Urinary bladder (tissue), 4 donors: ENCODE measurements at places on chromosomes 6 and 20. TPM values are rescaled to one million over a fixed set of nuclear protein-coding genes. Genes with fewer than 3 reads are reported as not detected.

DNA sequence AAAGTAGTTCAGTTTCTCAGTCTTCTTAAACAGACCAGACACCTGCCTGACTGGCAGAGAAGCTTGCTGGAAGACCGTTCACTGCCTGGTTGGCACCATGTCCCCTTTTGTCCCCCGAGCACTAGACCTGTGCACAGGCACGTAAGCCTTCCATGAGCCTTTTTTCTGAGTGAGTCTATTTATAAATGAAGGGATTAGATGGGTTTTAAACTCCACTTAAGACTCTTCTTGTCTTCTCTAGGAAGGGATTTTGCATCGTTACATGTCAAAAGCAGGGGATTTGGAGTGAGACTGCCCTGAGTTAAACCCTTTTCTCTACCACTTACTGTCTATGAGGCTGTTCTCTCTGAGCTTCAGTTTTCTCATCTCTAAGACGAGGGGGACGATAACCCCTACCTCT is 37.6 kb downstream of the STK35 start:
- no peak for DNase-seq

GRCh38 chr6:136502786-136503185 is 47.4 kb downstream of the MAP7 start:
- DNase-seq, result no peak

DNA sequence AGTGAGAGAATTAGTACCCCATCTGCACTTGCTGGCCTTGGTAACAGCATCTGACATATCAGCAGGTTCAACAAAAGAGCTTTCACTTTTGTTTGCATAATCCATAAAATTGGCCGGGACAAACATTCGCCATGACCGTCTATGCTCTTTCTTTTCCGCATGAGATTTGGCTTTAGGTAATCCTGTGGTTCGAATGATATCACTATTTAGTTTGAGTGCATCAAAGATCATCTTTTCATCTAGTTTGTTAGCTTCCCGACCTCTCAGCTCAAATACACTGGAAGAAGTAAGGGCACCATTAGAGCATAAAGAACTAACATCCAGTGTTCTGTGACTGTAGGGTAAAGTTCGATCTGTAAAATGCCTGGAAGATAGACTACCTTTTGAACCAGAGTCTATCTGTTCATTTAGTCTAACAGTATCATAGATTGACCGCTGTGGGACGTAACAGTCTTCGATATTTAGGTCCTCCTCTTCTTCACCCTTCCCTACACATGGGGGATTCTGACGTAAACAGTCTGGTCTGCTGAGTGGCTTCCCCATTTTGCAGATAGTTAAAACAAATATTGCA is 101.6 kb downstream of the DST start:
- DNase-seq, result no peak

DNA sequence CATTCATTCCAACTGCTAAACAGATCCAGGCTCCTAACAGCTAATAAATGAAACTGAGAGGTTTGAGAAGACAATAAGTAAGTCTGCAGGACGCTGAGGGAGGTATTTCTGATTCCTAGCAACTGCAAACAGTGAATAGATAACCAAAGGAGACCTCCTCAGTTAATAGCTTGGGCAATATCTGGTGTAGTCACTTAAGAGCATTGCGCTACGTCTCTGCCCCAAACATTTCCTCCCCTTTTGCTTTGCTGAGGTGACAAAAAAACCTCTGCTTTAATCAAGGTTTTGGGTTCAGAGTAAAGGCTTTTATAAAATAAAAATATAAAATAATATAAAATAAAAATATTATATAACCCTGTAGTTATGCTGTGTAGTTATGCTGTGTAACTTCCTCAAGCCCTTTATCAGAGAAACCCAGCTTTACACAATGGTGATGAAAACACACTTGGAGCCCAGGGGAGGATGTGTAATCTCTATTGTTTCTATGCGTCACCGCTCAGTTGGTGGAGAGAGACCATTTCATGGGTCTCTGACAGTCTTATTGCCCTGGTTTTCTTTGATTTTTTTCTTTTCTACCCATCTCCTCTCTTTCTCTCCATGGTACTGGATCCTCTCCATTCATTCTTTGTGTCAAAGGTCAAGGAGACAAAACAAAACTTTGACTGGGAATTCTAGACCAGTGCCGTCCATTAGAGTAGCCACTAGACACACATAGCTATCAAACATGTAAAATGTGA is 18.9 kb upstream of the CALHM5 start:
- no peak for DNase-seq

GRCh38 chr6:158257781-158258180 is 54.5 kb upstream of the TULP4 start:
- DNase-seq, result no peak

- no peak for DNase-seq
These were observed 82.6 kb downstream of the TBX18 start for GRCh38 chr6:84681693-84682326.

DNA sequence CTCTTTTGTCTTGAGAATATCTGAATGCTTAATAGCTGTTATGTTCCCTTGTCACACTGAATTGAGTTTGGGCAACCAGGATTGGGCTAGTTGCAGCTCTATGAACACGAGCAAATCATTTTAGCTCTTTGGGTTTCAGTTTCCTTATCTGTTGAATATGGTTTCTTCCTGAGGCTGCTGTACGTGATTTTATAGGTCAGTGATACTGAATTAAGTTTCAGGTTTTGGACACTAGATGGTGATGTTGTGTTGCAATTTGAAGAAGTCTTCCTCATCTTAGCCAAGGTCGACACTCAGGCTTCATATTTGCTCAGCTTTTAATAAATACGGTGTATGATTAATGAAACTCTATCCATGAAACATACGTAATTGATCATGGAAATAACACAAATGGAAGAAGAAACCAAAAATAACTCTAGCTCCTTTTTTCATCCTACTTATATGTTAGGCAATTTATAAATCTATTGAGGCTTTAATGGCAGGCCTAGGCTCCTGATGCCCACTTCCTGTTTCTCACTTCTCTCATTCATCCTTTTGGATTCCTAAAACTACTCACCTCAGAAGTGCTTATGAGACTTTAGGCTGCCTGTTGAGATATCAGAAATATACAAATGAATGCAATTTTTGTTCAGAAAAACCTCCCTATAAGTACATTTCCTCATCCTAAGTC is 354.1 kb upstream of the MAP3K7 start:
- DNase-seq, result no peak

- no peak for DNase-seq
These were observed 1.7 kb downstream of the ADRM1 start for GRCh38 chr20:62304331-62305148.

- no peak for DNase-seq
These were observed 268.8 kb downstream of the GRIK2 start for GRCh38 chr6:101662111-101662897.

- DNase-seq, result no peak
These were observed 386.5 kb upstream of the ID4 start for GRCh38 chr6:19450651-19451050.

DNA sequence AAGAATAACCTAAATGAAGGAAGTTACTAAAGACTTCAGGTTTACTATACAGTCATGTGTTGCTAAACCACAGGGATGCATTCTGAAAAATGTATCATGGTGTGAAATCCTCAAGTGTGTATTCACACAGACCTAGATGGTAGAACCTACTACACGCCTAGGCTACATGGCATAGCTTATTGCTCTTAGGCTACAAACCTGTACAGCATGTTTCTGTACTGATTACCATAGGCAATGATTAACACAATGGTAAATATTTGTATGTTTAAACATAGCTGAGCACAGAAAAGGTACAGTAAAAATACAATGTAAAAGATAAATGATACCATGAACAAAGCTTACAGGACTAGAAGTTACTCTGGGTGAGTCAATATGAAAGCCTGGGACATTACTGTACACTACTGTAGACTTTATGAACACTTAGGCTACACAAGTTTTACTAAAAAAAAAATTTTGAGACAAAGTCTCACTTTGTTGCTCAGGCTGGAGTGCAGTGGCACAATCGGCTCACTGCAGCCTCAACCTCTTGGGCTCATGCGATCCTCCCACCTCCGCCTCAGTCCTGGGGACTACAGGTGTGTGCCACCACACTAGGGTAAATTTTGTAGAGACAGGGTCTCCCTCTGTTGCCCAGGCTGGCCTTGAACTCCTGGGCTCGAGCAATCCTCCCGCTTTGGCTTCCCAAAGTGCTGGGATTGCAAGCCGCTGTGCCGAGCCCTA is 36.0 kb downstream of the ADNP start:
- DNase-seq, result no peak

DNA sequence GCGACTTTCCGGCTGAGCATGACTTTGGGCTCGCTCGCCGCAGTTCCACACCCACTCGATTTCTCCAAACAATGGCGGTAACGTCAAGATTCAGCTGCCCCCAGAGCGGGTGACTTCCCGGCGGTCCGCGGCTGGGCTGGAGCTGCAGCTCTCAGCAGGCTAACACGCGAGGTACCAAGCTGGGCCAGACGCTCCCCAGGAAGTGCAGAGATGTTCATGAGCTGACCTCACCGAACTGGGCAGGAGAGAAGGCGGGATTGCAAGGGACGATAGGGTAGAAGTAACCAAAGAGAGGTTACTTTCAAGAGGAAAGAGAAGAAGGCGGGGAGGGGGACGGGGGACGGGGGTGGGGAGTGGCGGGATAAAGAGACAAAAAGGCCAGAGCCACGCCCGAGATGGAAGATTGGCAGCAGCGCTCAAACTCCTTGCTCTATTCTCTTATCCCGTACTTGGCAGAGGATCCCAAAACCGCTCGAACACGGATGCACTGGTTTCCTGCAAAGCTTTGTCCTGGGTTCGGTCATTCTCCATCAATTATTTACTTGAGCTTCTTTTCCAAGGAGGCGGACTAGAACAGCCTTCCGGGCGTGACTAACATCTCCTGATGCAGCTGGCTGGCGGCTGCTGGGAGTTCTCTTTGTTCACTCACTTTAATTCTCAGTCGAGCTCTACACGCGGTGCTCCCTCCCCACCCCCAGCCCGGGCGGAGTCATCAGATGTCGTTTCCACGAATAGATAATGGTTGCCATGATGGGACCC is at the start of gene MTCL3:
Gene MTCL3, minus strand, starts transcription at position 626 of the 759 bp plus-strand sequence.
- no peak for DNase-seq

The C6orf58 gene
- not detected for total RNA-seq

The GPX5 gene
- total RNA-seq, result not detected

The GSTA2 gene
- not detected for total RNA-seq

The HLA-DPA1 gene
- total RNA-seq, result 25.4 TPM

The TFB1M gene
- 27.4 TPM for total RNA-seq

The CALHM5 gene
- 8.6 TPM for total RNA-seq

The MAK gene
- 0.05 TPM for total RNA-seq
